Ecto neural progenitor cell (in vitro differentiated cells): ENCODE measurements at places on chromosomes 16 and 17.

DNA sequence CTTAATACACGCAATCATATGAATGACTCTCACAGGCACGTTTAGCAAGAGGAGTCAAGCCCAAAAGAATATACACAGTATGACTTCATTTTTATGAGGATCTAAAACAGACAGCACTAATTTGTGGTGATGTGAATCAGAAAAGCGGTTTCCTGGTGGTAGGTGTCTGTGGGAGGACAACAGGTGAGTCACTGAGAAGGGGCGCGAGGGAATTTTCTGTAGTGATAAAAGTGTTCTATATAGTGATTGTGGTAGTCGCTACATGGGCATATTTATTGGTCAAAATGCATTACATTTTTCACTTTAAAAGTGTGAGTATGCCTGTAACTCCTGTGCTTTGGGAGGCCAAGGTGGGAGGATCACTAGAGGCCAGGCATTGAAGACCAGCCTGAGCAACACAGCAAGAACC is 7.6 kb upstream of the TNRC6A start:
- DNase-seq, result no peak

DNA sequence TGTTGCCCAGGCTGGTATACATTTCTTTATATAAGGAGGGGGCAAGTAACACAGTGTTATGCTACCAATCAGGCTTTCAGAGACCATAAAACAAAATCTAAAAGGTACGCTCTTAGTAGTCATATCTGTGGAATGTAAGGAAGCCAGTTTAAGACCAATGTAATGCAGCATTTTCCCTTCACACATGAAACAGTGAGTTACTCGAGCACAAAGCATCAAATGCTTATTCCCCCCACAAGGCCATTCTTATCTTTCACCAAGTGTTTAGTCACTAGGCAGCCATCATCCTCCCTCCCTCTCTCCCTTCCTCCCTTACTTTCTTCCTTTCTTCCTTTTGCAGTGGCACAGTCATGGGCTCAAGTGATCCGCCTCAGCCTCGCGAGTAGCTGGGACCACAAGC is 12.8 kb downstream of the HMOX2 start:
- DNase-seq, result no peak

GRCh38 chr17:7742729-7743128 is 25.2 kb downstream of the DNAH2 start:
- no peak for DNase-seq

- no peak for DNase-seq
Observed at GRCh38 chr17:45115871-45116270, 16.4 kb downstream of the PLCD3 start.

DNA sequence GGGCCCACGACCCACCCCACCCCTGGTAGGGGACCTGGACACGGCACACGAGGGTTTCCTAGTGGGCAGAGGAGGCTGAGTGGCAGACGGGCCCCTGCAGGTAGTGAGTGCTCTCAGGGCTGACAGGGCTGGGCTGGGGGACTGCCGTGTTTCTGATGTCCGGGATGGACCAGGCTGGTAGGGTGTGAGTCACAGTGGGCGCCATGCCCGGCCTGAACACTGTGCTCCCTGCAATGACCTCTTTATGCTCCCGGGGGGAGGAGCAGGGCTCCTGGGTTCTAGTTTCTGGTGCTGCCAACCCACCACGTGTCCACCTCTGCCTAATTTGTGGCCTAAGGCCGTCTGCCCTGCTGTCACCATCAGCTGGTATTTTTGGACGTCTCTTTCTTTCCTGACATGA is 26.3 kb downstream of the ARHGAP23 start:
- peak; percentile 59 for DNase-seq

DNA sequence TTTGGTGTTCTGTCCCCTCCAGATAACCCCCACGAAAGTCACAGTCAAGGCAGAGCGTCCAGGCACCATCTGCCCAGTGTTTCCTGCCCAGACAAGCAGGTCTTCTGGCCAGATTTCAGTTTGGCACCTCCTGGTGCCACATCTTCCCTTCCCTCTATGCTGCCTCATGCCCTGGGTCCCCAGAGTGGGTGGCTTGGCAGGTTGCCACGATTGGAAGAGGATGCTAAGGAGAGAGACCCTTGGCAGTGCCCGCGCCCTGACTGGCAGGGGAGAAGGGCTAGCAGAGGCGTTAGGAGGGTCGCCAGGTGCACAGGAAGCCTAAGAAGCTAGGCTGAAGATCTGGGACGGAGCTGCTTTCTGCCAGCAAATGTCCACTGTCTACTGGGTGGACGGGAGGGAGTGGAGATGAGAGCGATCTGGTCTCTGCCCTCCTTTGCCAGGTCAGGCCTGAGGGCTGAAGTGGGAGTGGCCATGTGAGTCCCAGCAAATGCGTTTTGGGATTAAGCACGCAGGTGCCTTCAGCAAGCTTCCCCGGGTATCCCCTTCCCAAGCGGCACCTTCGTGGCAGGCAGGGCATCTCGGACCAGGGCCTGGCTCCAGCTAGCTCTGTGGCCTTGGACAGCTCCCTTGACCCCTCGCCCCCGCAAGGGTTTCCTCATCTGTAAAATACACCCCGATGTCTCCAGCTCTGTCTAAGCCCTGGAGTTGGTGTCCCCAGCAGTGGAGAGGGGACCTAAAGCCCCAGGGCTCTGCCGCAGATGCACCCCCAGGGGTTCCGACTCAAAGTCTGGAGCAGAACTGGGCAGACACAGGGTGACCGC is 13.4 kb upstream of the CD300A start:
- peak; percentile 76 for DNase-seq

DNA sequence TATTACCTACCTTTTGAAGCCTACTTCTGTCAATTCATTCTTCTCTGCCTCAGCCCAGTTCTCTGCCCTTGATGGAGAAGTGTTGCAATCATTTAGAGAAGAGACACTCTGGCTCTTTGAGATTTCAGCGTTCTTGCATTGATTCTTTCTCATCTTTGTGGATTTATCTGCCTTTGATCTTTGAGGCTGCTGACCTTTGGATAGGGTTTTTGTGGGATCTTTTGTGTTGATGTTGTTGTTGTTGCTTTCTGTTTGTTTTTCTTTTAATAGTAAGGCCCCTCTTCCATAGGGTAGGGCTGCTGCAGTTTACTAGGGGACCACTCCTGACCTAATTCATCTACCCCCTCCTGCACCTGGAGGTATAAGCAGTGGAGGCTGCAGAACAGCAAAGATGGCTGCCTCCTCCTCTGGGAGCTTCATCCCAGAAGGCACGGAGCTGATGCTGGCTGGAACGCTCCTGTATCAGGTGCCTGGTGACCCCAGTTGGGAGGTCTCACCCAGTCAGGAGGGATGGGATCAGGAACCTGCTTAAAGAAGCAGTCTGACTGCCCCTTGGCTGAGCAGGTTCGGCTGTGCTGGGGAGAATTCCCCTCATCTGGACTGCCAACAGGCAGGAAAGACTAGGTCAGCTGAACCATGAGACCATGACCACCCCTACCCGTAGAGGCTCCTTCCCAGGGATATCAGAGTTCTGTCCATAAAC is 28.0 kb downstream of the NFATC3 start:
- no peak for DNase-seq
